HFFc6 (cell line): ENCODE measurements at places on chromosomes 1 and 21. TPM values are rescaled to one million over a fixed set of nuclear protein-coding genes. Genes with fewer than 3 reads are reported as not detected.

DNA sequence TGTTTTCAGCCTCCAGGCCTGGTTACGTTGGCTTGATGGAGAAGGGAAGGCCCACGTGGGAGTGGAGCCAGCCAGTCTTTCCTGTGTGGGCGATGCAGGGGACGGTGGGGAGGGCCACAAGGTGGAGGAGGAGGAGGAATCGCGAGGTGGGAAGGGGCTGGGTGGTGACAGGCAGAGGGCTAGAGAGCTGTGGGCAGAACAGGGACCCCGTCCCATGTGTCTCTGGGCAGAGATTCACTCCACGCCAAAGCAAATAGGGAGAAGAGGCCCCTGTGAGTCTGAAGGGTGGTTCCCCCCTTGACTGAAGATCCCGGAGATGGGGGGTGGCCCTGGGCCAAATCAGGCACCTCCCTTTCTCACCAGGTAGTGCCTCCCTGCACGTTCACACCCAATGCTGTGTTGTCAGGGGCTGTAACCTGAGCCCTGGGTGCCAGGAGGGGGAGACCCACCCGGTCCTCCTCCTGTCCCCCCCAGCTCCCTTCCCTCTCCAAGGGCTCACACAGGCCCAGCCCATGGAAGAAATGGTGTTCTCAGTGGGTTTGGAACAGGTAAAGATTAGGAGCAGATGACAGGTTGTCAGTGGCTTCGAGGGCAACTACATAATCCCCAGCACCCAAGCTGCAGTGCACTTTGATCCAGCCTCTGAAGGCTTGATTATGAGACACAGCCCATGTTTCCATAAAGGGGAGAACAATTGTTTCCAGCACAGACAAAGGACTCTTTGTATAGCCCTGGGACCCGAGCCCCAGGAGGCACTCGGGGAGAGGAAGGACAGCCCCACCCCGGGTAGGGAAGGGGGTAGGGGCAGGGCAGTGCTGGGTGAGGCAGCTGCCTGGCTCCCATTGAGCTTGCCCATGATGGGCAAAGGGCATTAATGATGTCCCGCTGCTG is 37.7 kb upstream of the GPR37L1 start:
- no peak overlapping the region for H3K4me3 ChIP-seq
- no peaks in the 10 kb centered on the region for H3K36me3 ChIP-seq
- no peak for DNase-seq
- H3K27ac ChIP-seq, result no peak overlapping the region
- peaks cover 21% of the 10 kb centered on the region for H3K27me3 ChIP-seq

GRCh38 chr1:157106813-157107189 is 7.2 kb upstream of the ETV3L start:
- peaks cover 23% of the 10 kb centered on the region for H3K27me3 ChIP-seq
- peaks cover 40% of the 10 kb centered on the region for H3K4me1 ChIP-seq
- H3K27ac ChIP-seq, result peak overlapping the region; percentile 93
- no peaks in the 10 kb centered on the region for H3K36me3 ChIP-seq
- no peak for DNase-seq

DNA sequence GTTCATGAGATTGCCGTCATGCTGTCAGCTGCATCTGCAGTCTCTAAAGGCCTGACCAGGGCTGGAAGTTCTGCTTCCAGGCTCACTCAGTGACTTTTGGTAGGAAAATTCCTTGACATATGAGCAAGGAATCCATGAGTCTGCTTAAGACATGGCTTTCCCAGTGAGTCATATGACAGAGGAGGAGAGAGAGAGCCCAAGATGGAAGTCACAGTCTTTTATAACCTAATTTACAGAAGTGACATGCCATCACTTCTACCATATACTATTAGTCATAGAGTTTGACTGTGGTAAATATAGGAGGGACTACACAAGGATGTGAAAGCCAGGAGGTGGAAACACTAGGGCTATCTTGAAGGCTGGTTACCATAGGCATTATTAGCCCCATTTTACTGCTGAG is 115.2 kb downstream of the ROR1 start:
- H3K27me3 ChIP-seq, result no peaks in the 10 kb centered on the region; the same call in none of the 2 replicates
- H3K36me3 ChIP-seq, result peaks cover 9% of the 10 kb centered on the region
- peaks cover 69% of the 10 kb centered on the region for H3K4me1 ChIP-seq
- no peak overlapping the region for H3K4me3 ChIP-seq
- peak overlapping the region; percentile 85 for H3K27ac ChIP-seq
- DNase-seq, result peak; percentile 95

GRCh38 chr1:75529488-75529887 is 81.4 kb downstream of the SLC44A5 start:
- no peaks in the 10 kb centered on the region for H3K27me3 ChIP-seq
- H3K4me3 ChIP-seq, result no peak overlapping the region
- H3K27ac ChIP-seq, result no peak overlapping the region
- H3K36me3 ChIP-seq, result no peaks in the 10 kb centered on the region
- no peaks in the 10 kb centered on the region for H3K4me1 ChIP-seq

DNA sequence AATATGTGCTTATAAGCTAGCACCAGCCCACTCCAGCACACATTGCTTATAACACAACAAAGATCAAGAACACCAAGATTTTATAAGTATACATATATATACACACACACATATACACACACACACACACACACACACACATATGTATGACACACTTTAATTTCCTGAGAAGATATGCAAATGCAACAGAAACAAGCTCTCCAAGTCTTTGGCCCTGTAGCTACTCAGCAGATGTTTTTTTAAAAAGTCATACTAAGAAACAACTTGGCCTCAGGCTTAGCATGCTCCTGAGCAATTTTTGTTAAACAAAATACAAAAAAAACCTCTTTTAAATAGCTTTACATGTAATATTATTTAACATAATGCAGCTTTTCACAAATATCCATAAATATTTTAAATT is 11.1 kb downstream of the TNFSF18 start:
- H3K4me3 ChIP-seq, result no peak overlapping the region
- H3K4me1 ChIP-seq, result peaks cover 35% of the 10 kb centered on the region
- no peak overlapping the region for H3K27ac ChIP-seq
- no peaks in the 10 kb centered on the region for H3K27me3 ChIP-seq
- no peaks in the 10 kb centered on the region for H3K36me3 ChIP-seq
- DNase-seq, result peak; percentile 45

DNA sequence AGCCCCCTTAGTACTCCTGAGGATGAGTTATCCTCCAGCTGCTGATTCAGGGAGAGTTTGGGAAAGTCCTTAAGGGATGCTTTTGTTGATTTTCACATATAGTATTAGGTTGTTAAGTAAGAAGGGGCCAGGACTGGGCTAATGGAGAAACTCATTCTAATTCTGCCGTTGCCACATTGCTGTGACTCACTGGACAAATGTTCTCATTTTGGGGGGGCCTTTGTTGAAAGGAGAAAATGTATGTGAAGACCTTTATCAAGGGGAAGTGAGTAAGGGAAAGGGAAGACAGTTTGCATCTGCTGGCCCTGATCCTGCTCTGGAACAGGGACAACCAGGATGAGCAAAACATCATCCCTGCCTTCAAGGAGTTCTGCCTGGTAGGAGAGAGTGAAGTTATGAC is 123.2 kb upstream of the FGGY start:
- H3K4me1 ChIP-seq, result peaks cover 53% of the 10 kb centered on the region
- H3K36me3 ChIP-seq, result peaks cover 15% of the 10 kb centered on the region
- DNase-seq, result peak; percentile 71

DNA sequence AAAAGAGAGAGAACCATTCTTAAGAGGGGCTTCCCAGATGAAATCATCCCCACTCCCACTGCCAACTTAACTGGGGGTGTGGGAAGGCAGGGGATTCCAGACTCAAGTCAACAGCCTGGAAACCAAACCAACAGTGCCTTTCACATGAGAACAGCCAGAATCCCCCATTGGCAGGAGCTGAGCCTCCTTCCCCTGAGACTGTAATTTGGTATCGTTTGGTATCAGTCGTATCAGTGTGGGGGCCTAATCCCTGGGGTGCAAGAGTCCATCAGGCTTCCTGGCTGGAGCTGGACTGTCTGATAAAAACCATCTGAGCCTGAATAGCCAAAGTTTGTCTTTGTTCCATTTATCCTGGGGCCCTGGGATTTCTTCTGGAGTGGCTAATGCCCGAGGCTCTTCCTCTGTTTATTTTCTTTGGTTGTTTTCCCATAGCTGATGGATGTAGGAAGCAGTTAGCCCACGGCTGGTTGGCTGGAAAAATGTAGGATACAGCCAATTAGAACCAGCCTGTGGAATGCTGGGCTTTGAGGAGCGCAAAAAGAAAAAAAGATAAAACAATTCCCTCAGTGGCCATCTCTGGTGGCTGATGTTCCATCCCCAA is 84.6 kb downstream of the LAMC2 start:
- H3K4me3 ChIP-seq, result peak overlapping the region; percentile 65
- peaks cover 10% of the 10 kb centered on the region for H3K36me3 ChIP-seq
- peak overlapping the region; percentile 79 for H3K27ac ChIP-seq
- peak; percentile 95 for DNase-seq

- peaks cover 9% of the 10 kb centered on the region; the same call in 1 of the 2 replicates for H3K27me3 ChIP-seq
- H3K4me3 ChIP-seq, result no peak overlapping the region
- peaks cover 14% of the 10 kb centered on the region; the same call in 1 of the 2 replicates for H3K4me1 ChIP-seq
- no peaks in the 10 kb centered on the region for H3K36me3 ChIP-seq
Measured at GRCh38 chr1:175188936-175189335, 3.6 kb downstream of the KIAA0040 start.

DNA sequence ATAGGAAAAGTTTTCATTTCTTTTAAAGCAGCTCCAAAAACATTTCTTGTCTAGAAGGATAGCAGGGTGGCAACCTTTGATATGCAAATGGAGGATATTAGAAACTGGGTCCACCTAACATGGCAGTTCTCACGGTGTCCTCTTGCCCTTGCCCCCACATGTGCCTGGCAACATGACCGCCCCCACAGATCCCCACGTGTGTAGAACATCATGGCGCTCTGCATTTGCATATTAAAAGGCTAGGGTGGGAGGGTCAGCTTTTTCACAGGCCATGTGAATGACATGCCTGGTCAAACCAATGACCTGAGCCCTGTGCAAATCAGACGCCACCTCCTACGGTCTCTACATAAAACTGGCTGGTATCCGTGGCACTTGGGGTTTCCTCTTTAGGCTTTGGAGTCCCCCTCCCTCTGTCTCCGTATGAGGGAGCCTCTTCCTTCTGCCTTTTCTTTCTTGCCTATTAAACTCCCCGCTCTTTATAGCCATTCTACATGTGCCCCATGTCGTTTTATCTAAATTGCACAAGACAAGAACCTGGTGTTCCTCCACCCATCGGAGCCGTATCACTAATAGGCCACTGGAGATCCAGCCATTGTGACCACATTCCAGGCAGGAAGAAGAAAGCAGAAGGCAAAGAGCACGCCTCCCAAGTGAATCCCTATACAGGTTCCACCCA is 71.3 kb downstream of the WDR4 start:
- peaks cover 53% of the 10 kb centered on the region for H3K27me3 ChIP-seq
- H3K4me3 ChIP-seq, result no peak overlapping the region
- DNase-seq, result no peak
- no peaks in the 10 kb centered on the region for H3K4me1 ChIP-seq
- no peaks in the 10 kb centered on the region for H3K36me3 ChIP-seq

DNA sequence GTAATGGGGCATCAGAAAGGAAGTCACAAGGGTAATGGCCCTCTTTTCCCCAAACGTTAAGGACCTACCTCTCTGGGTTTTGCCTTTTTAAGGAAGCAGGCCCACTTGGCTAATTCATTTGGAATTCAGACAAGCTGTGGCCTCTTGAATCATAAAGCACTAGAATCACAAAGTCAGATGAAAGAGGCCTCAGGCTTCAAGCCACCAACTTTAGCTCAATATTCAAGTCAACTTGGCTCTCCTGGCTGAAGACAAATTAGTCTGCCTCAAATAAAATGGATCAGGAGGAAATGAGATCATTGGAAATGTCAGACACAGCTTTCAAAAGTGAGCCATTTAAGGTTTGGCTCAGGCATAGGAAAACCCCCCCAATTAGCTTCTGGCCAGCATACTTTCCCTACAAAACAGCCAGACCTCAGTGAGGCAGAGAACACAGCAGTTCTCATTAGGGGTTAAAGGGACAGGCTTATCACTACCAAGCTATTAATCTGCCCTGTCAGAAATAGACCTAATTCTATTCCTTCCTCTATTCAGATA is 34.3 kb downstream of the SLC35D1 start:
- peaks cover 52% of the 10 kb centered on the region for H3K4me1 ChIP-seq
- DNase-seq, result peak; percentile 90
- H3K27ac ChIP-seq, result peak overlapping the region; percentile 81
- H3K36me3 ChIP-seq, result peaks cover 30% of the 10 kb centered on the region
- peak overlapping the region; percentile 57 for H3K4me3 ChIP-seq

GRCh38 chr1:168088511-168089325 is 48.0 kb downstream of the GPR161 start:
- H3K27ac ChIP-seq, result no peak overlapping the region
- no peak overlapping the region for H3K4me3 ChIP-seq
- peaks cover 12% of the 10 kb centered on the region for H3K4me1 ChIP-seq
- no peak for DNase-seq

DNA sequence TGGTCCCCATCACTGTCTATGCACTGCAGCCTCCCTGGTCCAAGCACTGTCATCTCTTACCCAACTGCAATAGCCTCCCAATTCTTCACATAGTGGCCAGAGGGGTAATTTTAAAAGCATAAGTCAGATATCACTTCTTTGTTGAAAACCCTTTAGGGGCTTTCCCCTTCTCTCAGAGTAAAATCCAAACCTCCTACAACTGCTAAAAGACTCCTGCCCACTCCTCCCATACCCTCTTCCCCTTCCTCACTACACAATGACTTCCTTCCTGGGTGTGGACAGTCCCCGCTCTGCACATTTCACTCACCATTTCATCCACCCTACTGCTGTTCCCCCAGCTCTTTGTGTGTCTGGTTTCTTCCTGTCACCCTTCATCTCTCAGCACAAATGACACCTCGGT is 8.3 kb downstream of the MCOLN2 start:
- no peaks in the 10 kb centered on the region for H3K36me3 ChIP-seq
- H3K4me1 ChIP-seq, result no peaks in the 10 kb centered on the region
- no peaks in the 10 kb centered on the region for H3K27me3 ChIP-seq
- H3K27ac ChIP-seq, result no peak overlapping the region

- H3K27me3 ChIP-seq, result peaks cover 7% of the 10 kb centered on the region
- no peaks in the 10 kb centered on the region for H3K36me3 ChIP-seq
- peaks cover 29% of the 10 kb centered on the region for H3K4me1 ChIP-seq
Measured at GRCh38 chr1:17207046-17207445, 2.1 kb downstream of the PADI1 start.

Gene S100A13
- 196 to 269 TPM (median 222 TPM) in 3 replicates for total RNA-seq

Gene TCHHL1
- total RNA-seq, result not detected in 3 replicates

Gene NEK7
- total RNA-seq, result 469 to 664 TPM (median 620 TPM) in 3 replicates

Gene CYYR1
- not detected in 3 replicates for total RNA-seq

Gene LCE2B
- total RNA-seq, result not detected in 3 replicates

Gene ATP1A4
- total RNA-seq, result not detected in 3 replicates

Gene RNU1-4
- 1,916 to 3,632 TPM (median 1,968 TPM) in 3 replicates for total RNA-seq
